ENCODE measurements at places on chromosomes 5 and 9.

DNA sequence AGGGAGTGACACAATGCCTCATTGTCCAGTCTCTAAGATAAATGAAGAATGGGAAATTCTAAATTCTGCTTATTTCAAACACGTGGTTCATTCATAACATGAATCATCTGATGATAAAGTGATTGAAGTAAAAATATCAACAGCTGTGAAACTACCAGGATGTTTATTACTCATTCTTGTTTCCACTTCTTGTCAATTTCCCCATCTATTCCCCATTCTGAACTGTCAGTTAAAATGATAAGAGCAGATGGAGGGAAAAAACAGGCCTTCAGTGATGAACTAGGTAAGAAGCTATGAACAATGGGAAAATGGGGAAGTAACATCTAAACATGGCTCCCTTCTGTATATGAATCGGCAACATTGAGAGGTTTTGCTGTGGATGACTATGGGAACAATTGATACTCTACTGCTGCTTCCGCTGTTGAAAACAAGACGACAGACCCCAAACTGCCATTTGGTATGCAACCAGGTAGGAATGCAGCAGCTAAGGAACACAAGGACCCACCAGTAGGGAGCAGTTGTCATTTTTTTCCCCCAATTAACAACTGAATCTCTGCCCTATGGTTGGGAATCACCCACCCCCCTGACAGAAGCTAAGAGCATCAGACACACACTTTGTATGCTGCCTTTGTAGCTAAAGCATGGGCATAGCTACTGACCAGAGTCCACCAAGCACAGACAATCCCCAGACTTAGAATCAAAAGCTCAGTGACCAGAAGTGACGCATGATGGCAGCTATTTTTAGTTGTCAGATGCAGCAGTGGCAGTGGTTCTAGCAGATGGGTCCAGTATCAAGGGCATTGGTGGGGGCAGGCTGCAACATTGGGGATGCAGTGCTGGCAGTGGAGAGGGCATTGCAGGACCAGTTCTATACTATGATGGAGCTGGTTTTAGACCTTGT lies 52.9 kb upstream of the ZNF366 start:
- no peak for DNase-seq

DNA sequence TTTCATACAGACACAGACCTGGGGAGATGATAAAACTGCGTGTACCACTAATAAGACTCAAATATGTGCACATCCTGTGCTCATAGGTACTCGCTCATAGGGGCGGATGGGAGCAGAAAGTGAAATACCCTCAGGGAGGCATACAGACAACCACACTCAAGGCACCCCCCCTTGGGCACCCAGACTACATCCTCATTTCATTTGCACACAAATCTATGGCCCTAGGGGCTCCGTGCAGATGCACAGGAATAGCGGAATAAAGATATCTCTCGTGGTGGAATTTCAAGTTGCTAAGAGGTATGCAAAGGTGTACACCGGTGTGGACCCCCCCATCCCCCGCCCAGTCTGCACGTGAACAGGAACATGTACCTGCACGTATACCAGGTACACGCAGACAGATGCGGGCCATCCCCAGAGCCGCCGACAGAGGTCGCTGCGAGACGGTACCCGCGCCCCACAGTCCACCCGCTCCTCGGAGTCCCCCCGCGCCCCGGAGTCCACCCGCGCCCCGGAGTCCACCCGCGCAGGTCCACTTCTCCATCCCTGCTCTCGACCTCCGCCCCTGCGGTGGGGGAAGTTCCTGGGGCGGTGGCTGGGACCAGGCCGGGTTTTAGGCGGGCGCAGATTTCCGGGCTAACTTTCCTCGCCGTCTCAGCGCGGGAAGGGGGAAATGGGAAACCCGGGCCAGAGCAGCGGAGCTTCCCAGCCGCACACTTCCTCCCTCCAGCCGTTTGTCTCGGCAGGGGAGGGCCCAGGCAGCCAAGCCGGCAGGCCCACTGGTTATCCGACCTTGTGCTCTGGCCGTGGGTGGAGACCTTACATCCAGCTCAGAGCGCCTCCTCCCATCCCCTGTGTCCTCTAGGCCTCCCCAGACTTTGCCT lies 1.0 kb upstream of the IL12B start:
- no peak for DNase-seq

GRCh38 chr5:141326088-141326854 lies 4.0 kb upstream of the PCDHGA1 start:
- peak; percentile 68 for DNase-seq

DNA sequence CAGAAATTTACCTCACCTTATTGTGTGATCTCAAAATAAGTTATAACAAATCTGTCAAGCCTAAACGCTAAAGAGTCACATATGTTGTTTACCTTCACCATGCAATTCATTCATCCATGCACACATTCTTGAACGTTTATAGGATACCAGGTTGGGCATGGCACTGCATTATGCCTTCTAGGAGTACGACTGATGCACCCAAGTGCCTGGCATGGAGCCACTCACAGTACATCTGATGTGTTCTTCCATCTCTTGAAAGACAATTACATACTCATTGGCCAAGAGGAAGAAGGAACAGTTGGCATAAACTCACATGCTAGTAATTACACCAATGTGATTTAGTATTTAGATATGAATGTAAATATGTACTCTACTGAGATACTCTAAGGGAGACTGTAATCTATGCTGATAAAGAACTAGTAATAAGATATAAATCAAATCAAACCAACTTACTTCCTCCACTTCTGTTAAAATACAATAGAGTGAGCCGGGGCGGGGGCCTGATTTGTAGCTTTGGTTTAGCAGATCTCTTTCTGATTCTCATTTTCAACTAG lies 90.7 kb downstream of the LPAR1 start:
- no peak for DNase-seq

DNA sequence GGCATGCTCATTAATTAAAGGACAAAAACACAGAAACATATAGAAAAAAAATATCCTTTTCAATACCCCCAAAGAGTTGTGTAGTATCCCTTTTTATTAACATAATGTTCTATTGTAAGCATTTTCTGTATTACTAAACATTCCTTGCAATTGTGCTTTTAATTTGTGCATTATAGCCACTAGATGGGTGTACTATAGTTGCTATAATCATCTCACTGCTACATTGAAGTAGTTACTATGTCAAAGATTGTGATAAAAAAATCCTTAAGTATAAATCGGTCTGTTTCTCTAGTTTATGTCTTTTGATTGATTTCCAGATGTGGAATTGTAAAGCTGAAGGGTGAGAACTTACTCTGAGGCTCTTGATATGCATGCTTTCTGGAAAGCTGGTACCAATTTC lies 21.4 kb downstream of the FREM1 start:
- DNase-seq: no peak

GRCh38 chr9:74742792-74743730 lies 144.7 kb downstream of the TRPM6 start:
- peak; percentile 10 for DNase-seq

GRCh38 chr5:63563008-63563917 lies 399.0 kb downstream of the HTR1A start:
- DNase-seq: no peak

DNA sequence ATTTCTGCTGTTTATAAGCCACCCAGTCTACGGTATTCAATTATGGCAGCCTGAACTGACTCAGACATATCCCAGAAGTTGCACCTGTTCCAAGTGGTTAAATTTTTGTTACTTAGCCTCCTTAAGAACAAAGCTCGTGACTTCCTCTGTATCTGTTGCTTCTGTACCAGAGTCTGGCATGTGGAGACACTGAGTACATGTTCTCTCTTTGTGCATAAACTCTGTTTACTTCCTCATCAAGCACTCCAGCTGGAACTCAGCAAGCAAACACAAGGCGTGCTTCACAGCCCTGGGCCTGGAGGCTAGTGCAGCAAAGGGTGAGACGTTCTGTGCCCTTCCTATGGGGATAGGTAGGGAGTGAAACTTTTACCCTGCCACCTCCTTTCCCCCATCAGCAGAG lies 19.0 kb downstream of the C9orf152 start:
- DNase-seq: no peak

DNA sequence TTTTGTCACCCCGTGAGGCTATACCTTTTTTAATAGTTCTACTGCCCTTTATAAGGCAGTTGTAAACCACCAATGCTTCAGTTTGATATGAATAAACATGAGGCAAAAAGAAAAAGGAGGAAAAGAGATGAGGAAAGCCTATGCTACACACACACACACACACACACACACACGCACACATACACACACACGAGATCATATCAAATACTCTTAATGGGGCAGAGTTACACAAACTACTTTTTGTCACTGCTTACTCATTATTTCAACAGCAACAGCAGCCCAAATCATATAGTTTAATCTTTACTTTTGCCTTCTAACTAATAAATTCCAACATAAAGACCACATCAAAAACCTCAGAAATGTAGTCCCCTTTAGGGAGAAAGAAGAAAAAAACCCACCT lies 116.8 kb upstream of the PAM start:
- DNase-seq: no peak

- DNase-seq: no peak
These were observed 451.2 kb upstream of the TLE4 start for GRCh38 chr9:79120533-79120932.

DNA sequence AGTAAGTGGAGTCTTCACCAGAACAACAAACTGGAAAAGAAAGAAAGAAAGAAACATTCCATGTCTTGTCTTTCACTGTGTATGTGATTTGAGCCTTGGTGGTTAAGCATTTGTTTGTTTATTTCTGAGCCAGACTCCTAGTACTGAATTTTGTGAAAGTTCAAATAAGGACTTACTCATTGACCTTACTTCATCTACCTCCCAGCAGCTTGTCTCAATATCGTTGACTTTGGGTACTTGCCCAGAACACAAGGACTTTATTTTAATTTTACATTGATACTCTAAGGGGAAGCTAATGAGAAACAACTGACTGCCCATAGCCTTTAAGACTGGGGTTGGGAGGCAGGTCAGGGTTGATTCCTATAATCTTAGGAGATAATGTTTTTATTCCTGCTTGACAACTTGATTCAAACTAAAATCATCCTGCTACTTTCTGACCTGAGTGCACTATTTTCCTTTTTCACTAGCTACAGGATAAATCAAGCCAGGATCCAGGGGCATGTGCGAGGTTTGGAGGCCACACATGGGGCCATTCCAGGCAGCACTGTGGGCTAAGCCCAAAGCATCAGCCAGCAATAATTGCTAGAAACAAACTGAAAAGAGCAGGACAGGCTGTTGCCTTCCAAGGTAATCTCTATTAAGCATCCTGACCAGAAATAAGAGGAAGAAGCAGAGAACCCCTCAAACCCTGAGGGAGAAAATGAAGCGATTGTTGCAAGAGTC lies 138.9 kb upstream of the RUSC2 start:
- DNase-seq: peak; percentile 75

DNA sequence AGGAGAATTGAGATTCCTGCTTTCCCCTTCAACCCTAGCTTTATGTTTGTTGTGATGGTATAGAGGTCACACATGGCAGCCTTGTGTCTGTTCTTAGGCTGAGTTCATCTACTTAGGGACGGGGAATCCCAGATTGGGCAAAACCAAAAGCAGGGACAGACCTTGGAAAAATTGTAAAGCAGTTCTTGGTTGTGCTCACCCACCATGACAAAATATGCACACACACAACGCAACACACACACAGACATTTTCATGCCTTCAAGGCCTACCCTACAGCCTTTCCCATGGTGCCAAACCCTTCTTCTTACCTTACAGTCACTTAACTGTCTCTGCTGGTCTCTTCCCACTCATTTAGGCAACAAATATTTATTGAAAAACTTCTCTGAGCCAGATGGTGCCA lies 14.8 kb downstream of the PCDHGC5 start:
- DNase-seq: no peak

DNA sequence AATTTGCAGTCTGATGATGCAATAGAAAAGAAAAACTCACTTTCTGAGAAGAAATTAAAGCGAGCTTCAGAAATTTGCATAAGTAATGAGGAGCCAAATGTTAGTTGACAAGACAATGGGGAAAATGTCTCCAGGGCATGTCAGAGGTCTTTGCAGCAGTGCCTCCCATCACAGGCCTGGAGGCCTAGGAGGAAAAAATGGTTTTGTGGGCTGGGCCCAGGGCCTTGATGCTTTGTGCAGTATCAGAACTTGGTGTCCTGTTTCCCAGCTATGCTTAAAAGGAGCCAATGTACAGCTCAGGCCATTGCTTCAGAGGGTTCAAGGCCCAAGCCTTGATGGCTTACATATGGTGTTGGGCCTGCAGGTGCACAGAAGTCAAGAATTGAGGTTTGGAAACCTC lies 298.4 kb downstream of the SMARCA2 start:
- DNase-seq: no peak

- DNase-seq: no peak
These were observed 137.0 kb downstream of the CACNA1B start for GRCh38 chr9:138014563-138014945.

DNA sequence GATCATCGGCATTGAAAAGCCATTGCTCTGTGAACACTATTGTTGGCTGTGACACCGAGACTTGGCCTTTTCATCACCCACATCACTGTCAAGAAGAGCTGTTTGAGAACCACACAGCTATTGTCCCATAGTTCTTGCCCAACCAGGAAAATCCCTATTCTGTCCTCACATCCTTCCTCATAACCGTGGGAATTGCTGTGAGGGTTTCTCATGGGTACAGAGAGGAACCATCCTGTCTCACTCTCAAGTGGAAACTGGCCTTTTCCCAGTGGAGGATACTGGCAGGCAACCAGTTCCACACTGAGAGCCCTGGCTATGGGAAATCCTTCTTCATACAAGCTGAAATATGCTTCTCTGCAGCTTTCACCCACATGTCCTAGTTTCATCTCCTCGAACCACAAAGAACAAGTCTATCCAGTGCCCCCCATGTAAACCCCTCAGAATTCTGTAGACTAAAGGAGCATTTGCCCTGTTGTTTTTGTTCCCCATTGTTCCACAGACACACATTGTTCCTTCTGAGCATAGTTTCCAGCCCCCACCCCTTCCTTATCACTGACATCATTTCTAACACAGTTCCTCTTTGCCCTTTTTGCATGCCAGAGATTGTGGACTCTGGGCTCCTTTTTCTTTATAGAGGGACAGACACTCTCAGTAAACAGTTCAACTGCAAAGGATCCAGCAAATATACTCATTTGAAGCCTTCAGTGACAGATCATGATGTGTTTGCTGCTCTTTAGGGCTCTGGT lies 57.8 kb upstream of the C5orf46 start:
- DNase-seq: no peak

GRCh38 chr5:135216471-135217343 lies 182.3 kb downstream of the MACROH2A1 start:
- no peak for DNase-seq

- peak; percentile 89 for DNase-seq
These were observed 49.1 kb downstream of the PTCD2 start for GRCh38 chr5:72369301-72369700.

GRCh38 chr9:124037790-124038189 lies 26.2 kb downstream of the LHX2 start:
- no peak for DNase-seq

GRCh38 chr9:75455444-75455921 lies 367.2 kb downstream of the OSTF1 start:
- peak; percentile 5 for DNase-seq
